ENCODE measurements at places on chromosomes 4 and X.

GRCh38 chr4:8385611-8386010, 54.9 kb downstream of the ACOX3 start:
- DNase-seq = no peak

GRCh38 chr4:57774171-57774570, 664.0 kb upstream of the IGFBP7 start:
- DNase-seq = no peak

DNA sequence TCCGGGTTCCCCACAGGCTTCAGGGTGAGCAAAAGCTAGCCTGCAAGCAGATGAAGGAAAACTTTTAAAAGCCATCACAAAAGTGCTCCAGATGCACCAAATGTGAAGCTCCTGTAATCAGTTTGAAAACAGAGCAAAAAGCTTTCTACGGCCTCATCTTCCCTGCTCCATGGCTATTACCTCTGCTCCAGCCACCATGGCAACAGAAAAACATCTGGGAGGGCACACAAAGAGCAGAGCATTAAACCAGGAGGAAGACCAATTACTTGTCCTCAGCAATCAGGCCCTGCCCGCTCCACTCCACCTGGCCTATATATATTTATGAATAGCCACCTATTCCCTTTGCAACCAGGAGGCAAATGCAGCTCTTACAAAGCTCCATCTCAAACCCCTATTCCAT, 33.6 kb downstream of the TMEM154 start:
- no peak for DNase-seq

- DNase-seq = no peak
These were observed 25.4 kb upstream of the EREG start for GRCh38 chr4:74339501-74339900.

GRCh38 chr4:28811025-28811424, 1909.1 kb upstream of the PCDH7 start:
- DNase-seq = no peak

DNA sequence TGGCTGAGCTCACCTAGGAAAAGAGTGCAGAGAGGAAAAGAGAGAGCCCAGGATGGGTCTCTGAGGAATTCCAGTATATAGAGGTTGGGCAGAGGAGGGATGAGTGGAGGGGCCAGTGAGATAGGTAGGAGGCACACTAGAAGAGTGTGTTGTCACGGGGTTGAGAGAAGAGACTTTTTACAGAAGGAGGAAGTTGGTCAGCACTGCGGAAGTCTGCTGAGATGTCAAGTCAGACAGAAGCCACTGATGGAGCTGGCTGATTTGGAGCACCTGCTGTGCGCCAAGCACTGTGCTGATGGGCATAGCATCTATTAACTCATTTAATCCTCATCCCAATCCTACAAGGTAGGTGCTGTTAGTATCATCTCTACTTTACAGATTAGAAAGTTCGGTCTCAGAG, 60.4 kb downstream of the EFNB1 start:
- no peak for DNase-seq

DNA sequence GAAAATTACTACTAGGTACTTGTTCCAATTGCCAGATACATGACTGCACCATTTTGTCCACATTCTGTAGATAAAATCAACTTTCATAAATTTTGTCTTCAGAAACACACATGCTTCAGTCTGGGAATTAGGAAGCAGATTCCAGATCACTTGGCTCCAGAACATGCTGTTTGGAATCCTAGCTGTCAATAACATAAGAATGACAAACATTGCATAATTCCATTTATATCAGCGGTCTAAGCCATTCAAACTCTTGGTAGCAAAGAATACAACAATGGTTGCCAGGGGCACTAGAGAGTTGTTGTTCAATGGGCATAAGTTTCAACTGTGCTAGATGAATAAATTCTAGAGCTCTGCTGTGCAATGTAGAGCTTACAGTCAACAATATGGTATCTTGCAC, 1112.1 kb upstream of the AGA start:
- DNase-seq = no peak

DNA sequence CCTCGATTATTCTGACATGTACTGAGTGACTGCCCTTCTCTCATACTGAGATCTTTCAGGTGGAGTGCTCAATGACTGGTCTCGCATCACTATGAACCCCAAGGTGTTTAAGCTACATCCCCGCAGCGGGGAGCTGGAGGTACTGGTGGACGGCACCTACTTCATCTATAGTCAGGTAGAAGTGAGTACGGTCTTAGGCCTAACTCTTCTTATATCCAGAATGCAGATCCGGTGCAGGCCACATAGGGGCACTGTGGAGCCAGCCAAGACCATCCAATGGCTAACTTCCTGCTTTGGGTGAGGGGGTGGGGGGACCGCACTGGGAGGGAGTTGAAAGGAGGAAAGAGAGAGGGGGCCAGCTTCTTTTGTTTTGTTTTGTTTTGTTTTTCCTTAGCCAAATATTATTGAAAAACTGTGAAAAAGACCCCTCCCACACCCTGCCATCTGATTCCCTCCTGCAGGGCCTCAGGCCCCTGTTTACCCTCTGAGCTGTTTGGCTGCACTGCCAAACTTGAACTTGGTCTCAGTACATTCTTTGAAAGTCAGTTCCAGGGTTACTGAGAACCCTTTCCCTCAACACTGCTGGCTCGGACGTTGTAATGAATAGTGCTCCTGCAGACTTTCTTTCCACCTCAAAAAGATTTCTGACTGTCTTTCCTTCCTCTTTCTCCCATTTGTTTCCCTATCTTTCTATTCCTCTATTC, 16.2 kb downstream of the AWAT2 start:
- no peak for DNase-seq

- DNase-seq = no peak
These were observed 84.2 kb downstream of the NPNT start for GRCh38 chr4:105979506-105979905.

GRCh38 chr4:71406459-71406963, 67.7 kb downstream of the SLC4A4 start:
- no peak for DNase-seq

DNA sequence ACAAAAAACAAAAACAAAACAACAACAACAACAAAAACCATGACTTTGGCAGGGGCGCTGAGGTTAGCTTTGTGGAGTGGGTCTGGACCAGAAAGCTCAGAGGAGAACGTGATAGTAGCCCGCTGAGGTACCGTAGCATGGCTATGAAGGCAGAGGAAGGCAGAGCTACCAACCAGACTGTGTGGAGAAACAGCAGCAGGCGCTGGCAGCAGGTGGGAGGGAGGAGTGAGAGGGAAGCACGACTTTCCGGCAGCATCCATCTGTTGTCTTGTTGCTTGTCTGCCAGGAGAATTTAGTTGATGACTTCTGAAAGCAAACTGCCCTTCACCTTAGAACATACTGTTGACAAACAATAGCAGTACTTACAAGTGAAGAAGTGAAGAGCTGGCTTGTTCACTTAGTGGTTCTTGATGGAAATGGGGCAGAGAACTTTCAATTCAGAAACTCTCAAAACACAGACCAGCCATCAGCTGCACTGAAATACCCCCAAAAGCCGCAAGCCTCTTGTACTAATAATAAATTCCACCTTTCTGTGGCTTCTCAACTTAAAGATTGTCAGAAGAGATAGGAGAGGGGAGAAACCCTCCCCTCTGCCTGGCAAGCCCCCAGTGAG, 447.2 kb downstream of the SLITRK2 start:
- DNase-seq = no peak

DNA sequence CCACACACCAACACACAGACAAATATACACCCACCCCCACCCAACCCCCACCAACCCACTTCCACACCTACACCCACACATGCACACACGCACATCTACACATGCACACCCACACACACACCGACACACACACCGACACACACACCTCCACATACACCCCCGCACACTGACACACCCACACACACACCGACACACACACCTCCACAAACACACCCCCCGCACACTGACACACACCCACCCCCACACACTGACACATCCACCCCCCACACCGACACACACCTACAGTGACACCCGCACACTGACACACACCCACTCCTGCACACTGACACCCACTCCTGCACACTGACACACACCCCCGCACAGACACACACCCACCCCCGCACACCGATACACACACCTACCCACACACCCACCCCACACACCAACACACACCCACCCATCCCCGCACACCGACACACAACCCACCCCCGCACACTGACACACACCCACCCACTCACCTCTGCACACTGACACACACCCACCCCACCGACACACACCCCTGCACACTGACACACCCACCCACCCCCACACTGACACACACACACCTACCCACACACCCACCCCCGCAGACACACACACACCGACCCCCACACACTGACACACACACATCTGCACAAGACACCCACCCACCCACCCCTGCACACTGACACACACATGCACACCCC, 31.1 kb downstream of the FGFRL1 start:
- no peak for DNase-seq

GRCh38 chrX:10128386-10128785, 28.4 kb upstream of the CLCN4 start:
- DNase-seq = no peak

- DNase-seq = no peak
These were observed 63.4 kb upstream of the TBC1D9 start for GRCh38 chr4:140819610-140820009.

DNA sequence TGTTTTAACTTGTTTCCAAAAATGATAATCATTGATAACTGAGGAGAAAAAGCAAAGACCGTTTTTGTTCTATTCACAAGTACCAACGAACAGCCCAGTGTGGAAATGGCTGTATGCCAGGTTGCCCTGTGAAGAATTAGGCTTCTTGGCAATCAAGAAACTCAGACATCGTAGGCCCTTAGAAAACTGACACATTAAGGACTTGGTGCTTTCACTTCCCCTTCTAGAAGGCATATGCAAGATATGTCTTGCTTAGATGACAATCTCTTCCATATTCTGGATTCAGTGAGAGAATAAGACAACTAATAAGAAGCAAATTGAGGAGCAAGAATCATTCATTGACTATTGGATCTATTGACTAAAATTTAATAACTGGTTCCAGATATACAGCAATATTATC, 56.6 kb downstream of the ANAPC10 start:
- DNase-seq = peak; percentile 10

GRCh38 chrX:66014084-66014483, 25.8 kb downstream of the VSIG4 start:
- no peak for DNase-seq

DNA sequence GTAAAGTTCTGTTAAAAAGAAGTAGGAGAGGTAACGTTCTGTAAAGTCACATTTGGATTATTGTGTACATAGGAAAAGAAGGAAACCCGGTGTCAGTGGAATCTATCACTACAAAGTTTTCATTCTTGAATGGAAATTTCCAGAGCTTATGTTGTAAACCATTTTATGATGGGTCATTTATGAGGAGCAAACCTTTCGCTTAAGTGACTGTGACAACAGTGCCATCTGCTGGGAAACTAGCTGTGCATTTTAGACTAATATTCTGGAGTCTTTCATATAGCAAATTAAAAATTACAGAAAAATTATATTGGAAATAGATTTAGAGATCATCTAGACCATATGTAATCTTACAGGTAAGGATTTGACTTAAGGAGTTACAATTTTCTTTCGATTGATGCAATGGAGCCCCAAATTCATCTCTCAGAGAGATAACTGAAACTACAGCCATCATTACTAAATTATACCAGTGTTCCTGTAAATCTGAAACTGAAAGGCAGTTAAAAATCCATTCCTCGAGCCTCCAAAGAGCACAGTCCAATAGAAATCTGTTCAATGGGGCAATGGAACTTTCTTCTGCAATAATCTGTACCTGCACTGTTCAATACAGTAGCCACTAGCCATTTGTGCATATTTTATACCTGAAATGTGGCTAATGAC, 26.9 kb downstream of the ASB9 start:
- DNase-seq = peak; percentile 22

DNA sequence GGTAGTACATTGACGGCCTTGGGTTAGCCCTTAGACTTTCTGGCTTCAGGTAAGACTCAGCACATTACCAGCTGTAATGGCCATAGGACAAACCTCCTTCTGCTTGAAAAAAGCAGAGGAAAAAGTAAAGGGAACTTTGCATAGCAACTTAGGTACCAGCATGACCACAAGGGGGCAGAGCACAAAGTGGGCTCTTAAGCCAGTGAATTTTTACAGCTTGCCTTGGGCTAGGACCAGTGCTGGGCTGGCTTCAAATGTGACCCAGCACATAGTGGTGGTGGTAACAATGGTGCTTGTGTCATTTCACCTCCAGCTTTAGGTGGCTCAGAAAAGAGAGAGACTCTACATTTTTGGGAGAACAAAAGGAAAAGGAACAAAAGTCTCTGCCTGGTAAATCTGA, 66.1 kb downstream of the KLHL4 start:
- no peak for DNase-seq

- DNase-seq = no peak
These were observed 131.3 kb downstream of the ARHGAP10 start for GRCh38 chr4:147863111-147863747.

- no peak for DNase-seq
These were observed 51.6 kb downstream of the MAML3 start for GRCh38 chr4:140102421-140102820.

- no peak for DNase-seq
These were observed 907.0 kb downstream of the RAPGEF2 start for GRCh38 chr4:160009656-160010493.

- no peak for DNase-seq
These were observed 138.9 kb downstream of the PTTG2 start for GRCh38 chr4:38099020-38099600.

- no peak for DNase-seq
These were observed 9.3 kb downstream of the TKTL1 start for GRCh38 chrX:154304846-154305245.

- no peak for DNase-seq
These were observed 140.8 kb downstream of the CPE start for GRCh38 chr4:165519591-165519990.

DNA sequence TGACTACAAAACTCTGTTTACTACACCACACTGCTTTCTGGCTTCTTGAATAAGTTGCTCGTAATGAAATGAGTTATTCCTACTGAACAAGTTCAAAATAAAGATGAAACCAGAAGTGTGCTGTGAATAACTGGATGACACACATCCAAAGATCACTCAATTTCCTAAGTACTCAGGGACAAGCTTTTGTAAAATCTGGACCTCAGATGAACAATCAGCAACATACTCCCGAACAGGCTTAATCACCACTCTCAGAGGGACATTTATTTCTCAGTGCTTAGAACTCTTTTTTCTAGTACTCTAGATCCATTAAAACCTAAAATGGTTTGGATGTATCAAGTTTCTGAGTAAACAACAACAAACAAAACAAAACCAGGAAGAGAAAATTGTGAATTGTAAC, 61.5 kb upstream of the EXOC1L start:
- no peak for DNase-seq

GRCh38 chr4:41692717-41693345, 55.7 kb downstream of the PHOX2B start:
- peak; percentile 33 for DNase-seq

- no peak for DNase-seq
These were observed 29.6 kb upstream of the SPON2 start for GRCh38 chr4:1201851-1202525.

GRCh38 chr4:73684097-73684496, 56.3 kb upstream of the CXCL8 start:
- no peak for DNase-seq

DNA sequence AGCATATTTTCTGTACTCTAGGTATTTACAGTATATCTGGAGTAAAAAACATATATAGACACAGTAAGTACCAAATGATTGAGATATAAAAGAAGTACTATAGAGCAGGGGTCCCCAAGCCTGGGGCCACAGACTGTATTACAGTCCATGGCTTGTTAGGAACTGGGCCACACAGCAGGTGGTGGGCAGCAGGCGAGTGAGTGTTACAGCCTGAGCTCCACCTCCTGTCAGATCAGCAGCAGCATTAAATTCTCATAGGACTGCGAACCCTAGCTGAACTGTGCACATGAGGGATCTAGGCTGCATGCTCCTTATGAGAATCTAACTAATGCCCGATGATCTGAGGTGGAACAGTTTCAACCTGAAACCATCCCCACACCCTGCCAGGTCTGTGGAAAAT, 300.7 kb downstream of the NR3C2 start:
- DNase-seq = no peak
